ENCODE measurements at places on chromosomes 2 and 18.

- no peak for DNase-seq
These were observed 579.9 kb downstream of the CCDC85A start for GRCh38 chr2:56763683-56764082.

- DNase-seq = peak; percentile 79
These were observed 411.1 kb downstream of the FIGN start for GRCh38 chr2:163324677-163325076.

DNA sequence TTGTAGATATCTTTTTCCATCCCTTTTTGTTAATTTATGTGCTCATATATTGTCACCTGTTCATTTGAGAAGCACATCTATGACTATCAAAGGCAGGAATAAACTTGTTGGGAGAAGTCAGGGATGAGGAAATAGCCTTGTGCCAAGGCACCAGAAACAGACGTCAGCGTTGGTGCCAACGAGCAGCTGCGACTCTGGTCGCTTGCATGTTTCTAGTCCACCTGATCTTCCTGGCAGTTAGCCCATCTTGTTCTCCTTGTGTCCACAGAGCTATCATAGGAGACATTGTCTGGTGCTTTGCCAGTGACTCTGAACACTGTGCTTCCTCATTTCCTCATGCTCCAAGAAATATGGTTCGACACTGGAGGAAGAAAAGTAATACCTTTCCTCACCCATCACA, 374.4 kb downstream of the PTPRM start:
- no peak for DNase-seq

DNA sequence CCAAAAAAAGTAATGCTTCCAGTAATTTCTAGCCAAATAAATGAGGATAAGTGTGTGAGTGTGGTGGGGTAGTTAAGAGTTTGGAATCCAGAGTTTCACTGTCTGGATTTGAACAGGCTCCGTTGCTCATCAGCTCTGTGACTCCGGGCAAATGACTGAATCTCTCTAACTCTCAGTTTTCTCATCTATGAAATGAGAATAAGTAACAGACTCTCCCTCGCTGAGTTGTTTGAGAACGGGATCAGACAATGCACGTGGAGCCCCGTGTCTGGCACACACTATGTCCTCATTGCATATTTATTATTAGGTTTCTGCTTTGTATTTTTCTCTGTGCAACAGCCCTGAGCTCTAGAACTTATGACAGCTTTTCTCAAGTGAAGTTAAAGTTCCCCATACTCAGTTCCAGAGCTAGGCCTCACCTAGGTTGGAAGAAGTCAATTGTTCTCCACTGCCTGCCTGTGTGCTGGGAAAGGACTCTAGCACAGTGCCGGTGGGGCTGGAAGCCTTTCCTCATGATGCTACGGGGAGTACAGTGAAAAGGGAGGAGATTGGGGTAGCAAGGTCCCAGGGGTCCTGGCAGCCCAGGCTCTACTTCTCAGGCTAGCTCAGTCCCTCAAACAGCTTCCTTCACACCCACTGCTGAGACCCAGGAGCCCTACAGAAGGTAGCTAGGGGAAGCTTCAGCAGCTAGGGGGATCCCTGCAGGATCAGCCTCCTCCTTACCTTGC, 1.7 kb upstream of the ICOS start:
- no peak for DNase-seq

DNA sequence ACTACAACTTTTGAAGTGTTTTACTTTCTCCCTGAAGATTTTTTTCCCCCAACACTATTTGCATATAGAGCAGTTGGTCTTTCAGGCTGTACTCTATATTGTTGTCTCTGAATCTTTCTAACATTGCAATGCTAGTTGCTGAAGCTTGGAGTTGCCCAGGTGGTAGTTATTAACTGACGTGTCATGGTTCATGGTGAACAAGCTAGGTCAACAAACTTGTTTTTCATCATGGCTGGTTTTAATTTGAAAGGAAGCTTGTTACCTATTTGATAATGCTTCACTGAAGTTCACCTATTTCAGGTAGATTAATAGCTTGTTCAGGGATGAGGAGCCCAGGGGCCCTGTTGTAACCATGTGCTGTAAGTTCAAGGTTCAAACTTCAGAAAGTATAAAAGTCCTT, 158.8 kb upstream of the ZEB2 start:
- no peak for DNase-seq

- no peak for DNase-seq
These were observed 15.9 kb downstream of the SMAD7 start for GRCh38 chr18:48934723-48935432.

GRCh38 chr2:239239607-239240413, 161.0 kb downstream of the HDAC4 start:
- peak; percentile 69 for DNase-seq

GRCh38 chr2:59390581-59390980, 1149.5 kb upstream of the FANCL start:
- DNase-seq = no peak

- no peak for DNase-seq
These were observed 323.1 kb downstream of the RBM43 start for GRCh38 chr2:150938527-150938926.

DNA sequence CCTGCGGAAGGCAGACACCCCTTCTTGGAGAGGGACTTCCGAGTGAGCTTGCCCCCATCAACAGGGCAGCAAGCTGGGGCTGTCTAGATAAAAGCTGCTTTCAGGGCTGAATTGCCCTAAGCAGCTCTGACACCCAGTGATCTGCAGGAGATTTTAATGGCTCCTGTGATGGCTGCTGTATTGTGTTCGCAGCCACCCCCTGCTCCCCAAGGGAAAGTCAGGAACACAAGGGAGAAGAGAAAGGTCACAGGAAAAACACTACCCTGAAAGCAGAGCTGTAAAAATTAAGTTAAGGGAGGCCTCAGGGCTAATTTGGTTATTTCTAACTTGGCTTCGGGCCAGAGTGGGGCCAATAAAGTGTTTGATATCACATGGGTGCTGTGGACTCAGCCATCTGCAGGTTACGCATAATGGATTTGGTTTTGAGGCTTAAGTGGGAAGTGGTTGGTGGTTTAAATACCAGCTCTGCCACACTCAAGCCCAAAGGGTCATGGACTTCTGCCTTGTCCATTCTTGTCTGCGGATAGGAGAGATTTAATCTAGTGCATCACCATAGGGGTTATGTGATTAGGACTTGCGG, 147.6 kb downstream of the CLIP4 start:
- no peak for DNase-seq

DNA sequence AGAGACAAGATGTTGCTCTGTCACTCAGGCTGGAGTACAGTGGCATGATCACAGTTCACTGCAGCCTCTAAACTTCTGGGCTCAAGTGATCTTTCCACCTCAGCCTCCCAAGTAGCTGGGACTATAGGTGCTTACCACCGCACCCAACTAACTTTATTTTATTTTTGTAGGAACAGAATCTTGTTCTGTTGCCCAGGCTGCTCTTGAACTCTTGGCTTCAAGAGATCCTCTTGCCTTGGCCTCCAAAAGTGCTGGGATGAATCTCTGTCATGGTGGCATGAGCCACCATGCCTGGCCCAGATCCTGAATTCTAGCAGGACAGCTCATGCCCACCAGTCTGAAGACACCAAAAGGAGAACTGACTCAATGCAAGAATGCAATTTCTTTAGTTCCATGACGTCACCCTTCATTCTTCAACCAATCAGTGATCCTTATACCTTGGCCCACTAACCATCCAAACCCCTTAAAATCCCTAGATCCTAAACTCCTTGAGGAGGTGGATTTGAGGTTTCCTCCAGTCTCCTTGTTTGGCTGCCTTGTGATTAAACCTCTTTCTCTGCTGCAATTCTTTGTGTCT, 25.6 kb upstream of the CXXC1 start:
- DNase-seq = no peak

GRCh38 chr18:47108998-47109405, 41.3 kb downstream of the HDHD2 start:
- DNase-seq = no peak

DNA sequence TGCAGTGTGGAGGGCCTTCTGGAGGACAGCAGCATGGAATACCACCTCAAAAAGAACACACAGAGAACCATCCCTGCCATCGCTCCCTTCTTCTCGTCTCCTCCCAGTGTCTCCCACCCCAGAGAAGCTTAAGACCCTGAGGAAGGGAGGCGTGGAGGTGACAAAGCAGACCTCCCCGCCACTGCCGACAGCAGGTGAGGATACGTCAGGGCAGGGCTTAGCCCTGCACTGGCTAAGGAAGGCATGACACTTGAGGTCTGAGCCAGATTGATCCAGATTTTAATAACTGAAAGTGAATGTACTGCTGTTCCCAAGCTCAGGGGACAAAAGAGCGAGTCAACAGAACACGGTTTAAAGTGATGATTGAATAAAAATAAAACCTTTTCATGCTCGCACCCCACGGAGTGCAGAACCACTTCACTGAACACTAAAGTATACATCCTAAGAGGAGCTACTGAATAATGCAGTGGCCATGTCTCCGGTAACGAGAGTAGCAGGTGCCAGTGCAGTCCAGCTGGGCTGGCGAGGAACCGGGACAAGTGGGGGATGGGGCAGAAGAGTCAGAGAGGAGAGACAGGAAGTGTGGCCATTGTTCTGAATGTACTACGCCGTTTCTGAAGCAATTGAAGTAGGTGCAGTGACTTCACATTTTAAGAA, 391.0 kb downstream of the CDH2 start:
- DNase-seq = no peak

DNA sequence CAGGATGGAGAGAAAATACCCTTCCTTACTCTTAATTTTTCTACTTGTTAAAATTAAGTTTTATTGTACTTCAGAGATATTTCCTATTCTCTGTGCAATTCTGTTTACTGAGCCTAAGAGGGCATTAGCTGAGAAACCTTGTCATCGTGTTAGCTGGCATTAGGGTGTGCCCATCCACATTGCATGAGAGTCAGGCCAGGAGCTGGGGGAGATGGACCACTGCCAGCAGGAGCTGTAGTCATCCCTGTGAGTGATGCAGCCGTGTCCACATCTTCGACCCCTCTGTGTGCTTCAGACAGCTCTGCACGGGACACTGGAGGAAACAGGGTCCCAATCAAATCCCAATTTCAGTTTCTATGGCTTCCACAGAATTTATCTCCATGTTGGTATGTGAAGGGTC, 34.2 kb downstream of the ABCA12 start:
- DNase-seq = no peak

DNA sequence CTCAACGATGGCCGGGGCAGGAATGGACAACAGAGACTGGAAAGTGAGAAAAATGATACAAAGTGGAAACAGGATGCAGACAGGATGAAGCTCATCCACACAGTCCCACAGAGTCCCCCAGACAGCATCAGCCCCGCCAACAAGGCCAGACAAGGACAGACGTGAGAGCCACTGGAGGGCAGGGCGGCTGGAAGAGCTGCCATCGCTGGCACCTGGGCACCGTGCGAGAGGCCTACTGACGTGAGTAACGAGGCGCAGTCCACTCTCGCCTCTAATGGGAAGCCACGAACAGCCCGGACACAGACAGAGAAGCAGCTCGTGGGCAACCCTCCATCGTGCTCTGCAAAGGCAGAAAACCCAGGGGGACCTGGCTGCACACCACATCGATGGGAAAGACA, 17.1 kb downstream of the HDAC4 start:
- DNase-seq = no peak

DNA sequence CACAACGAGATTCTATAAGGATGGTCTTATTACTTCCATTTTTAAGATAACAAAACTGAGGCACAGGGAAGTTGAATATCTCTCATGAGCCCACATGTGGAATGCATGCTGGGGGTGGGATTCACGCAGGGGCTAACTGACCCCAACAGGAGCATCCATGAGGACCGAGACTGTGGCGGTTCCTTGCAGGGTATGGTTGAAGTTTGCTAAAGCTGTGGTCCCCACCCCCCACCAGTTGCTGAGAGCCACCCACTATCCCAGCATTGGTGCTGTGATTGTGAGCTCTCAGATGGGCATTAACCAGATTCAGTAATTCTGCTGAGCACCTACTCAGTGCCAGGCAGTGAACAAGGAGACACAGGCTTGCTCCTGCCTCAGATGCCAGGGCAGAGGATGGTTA, 116.0 kb upstream of the TEX51 start:
- no peak for DNase-seq

- DNase-seq = peak; percentile 39
These were observed 148.5 kb downstream of the FHOD3 start for GRCh38 chr18:36446059-36446458.

- DNase-seq = no peak
These were observed 87.9 kb upstream of the TTN start for GRCh38 chr2:178895171-178895570.

DNA sequence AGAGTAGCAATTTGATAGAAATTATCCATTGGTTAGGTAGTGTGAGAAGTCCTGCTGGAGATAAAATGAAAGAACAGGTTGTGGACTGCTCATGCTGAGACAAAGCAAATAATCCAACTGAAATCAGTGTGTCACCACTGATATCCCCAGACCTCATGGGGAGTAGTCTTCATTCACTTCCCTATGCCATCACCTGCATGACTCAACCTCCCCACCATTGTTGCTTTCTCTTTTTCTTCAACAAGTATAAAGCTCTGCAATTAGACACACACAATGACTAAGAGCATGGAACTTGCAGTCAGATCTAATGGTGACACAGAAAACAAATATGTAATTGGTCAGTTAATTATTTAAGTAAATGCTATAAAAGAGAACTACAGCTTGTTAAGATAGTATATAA, 475.3 kb downstream of the RIT2 start:
- DNase-seq = no peak

GRCh38 chr2:241812730-241813643, 4.0 kb downstream of the NEU4 start:
- DNase-seq = peak; percentile 71

- DNase-seq = peak; percentile 94
These were observed 275.9 kb upstream of the TCF4 start for GRCh38 chr18:55863876-55864275.
